ENCODE measurements at places on chromosomes 6 and 20.

DNA sequence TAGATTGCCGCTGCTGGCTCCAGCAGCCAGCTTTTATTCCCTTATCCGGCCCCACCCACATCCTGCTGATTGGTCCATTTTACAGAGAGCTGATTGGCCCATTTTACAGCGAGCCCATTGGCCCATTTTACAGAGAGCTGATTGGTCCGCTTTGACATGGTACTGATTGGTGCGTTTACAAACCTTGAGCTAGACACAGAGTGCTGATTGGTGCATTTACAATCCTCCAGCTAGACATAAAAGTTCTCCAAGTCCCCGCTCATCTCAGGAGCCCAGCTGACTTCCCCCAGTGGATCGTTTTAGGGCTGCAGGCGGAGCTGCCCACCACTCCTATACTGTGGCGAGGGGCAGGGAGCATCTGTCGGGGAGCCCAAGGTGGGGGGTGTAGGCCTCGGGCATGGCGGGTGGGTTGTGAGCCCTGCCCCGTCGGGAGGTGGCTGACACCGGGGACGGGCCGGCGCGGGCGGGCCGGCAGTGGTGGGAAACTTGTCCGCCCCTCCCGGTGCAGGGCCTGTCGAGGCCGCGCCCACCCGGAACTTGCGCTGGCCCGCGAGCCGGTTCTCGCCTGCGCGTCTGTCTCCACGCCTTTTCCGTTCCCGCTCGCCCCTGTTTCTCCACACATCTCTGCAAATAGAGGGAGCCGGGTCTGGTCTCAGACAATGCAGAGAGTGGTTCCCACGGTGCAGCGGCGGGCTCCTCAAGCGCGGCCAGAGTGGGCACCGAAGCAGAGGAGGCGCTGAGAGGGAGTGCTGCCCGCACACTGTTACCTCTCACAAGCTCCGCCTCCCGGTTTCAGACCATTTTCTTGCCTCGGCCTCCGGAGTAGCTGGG, 86.1 kb upstream of the STMND1 start:
- DNase-seq = no peak

DNA sequence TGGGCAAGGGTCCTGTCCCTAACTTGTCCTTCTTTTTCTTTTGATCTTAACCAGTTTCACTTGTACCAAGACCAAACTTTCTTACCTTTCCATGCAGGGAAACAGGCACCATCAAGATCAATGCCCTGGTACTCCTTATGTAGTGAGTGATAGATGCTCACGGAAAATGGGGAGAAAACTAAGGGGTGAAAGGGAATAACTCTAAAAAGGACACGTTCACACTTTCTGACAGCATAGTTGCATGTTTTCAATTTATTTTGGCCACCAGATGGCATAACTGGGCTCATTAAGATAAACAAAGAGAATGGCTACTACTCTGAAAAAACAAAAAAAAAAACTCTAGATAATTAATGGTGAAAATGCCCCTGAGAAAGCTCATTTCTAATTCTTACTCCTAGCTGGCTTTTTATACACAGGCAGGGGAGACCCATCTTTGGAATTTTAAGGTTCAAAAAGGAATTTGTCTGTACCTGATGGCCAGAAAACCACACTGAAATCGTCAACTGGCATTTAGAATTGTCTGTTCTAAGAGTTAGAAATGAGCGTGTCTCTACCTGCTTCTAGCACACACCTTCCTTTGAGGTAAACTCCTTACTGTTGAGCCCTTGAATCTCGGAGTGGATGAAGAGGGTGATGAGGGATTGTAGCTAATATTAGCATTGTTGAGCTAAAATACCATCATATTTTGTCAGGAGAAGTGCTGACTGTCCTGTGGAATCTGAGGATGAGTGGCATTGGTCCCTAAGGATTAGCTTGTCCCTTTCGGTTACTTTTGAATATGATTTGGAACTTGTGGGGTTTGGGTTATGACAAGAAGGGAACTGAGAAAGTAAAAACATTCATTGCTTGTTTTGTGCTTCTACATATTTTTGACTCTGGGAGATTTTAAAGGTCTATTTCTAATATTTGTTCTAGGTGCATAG, 62.2 kb upstream of the DDR1 start:
- no peak for DNase-seq

GRCh38 chr6:161164182-161164625, 109.7 kb downstream of the AGPAT4 start:
- DNase-seq = no peak

DNA sequence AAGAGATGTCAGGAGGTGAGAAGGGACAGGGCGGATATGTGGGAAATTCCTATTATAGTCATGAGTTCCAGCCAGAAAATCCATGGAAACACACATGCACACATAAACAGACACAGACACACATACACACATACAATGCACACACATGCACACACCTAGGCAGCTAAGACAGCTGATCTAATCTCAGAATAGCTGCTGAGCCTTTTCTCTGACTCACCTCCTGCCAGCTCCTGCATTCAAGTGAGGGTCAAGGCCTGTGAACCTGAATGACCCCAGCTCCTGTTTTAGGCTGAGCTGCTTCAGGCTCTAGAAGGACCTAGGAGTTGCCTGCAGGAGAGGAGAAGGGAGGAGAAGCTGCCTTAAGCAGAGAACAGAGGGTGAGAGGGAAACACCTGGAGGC, 21.6 kb upstream of the RAET1L start:
- no peak for DNase-seq

- DNase-seq = no peak
These were observed 34.7 kb downstream of the KAT14 start for GRCh38 chr20:18172379-18172778.

- no peak for DNase-seq
These were observed 29.0 kb downstream of the HNF4A start for GRCh38 chr20:44384423-44385027.

DNA sequence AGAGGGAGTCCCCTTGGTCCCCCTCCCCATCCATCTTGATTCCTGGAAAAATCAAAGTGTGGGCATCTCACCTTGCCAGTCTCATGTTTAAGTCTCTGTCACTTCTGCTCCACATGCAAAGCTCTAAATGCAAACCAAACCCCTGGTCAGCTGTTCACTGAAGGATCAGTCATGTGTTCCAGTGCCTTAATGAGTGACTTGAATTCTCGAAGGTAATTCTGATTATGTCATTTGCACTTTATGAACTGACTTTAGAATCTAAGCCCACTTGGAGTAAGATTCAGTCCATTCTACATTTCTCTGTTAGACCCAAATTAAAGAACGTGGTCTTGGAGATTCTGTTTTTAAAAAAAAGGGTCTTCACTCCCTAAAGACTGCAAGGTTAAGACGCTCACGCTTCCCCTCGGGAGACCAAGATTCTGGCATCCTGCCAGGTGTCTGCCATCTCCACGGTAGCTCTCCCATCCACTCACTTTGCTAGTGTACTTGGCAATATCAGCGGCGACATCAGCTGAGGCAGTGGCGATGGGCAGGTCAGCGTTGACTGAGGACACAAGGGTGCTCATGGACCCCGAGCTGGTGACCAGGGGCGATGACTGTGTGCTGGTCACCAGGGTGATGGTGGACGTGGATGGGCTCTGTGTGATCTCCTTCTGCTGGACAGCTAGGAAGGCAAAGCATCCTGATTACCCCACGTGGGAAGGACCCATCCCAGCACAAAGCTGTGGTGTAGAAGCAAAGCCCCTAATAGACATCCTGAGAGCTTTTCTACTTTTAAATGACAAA, 120.5 kb downstream of the ZMYND8 start:
- no peak for DNase-seq

GRCh38 chr6:137116807-137117206, 56.6 kb downstream of the IL22RA2 start:
- no peak for DNase-seq

- DNase-seq = no peak
These were observed 127.4 kb downstream of the CD24 start for GRCh38 chr6:106847116-106847515.

GRCh38 chr6:166473886-166474571, 91.3 kb upstream of the MPC1 start:
- DNase-seq = no peak

DNA sequence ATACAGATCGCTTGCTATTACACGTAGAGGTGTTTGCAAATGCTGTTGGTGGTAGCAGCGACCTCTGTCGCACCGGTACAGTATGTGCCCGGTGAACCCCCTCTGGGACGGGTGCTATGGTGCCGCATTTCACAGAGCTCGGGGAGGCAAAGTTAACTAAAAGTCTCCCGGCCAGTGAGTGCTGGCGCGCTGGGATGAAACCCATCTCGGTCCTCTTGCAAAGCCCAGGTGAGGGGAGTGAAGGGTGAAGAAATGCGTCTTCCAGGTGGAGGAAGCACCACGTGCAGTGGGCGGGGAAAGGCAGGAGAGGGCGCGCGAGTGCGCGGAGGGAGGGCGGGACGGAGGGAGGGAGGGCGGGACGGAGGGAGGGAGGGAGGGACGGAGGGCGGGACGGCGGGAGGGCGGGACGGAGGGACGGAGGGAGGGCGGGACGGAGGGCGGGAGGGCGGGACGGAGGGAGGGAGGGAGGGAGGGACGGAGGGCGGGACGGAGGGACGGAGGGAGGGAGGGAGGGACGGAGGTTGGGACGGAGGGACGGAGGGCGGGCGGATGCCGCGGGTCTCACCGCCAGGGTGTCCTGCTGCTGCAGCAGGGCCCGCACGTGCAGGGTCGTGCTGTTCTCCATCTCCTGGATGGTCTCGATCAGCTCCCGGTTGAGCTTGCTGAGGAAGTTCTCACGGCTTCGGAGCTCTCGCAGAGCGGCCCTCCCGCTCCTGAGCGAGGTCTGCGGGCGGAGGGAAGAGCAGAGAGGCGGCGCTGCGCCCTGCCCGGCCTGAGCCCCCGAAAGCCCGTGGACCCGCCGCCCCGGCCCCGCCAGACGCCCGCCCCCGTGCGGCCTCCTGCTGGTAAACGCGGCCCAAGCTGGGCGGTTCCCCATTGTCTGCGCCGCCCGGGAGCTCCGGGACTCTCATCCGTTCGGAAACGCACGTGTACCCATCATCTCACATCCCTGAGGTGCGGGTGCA, 11.7 kb downstream of the C20orf96 start:
- no peak for DNase-seq

DNA sequence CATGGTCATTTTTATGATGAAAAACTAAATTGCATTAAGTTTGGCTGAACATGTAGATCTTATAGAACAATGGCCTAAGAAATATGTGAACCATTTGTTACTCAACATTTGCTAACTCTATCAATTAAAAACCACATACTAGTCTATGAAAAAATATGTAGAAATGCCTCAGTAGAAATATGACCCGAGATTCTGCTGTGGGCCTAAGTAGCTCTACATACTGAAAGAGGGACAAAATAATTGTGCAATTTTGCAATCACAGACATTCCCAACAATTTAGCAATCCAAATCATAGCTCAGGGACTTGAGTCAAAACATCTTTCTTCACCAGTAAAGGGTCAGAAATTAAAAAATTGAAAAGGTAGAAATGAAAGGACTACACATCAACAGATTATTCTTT, 619.0 kb downstream of the FRK start:
- no peak for DNase-seq

DNA sequence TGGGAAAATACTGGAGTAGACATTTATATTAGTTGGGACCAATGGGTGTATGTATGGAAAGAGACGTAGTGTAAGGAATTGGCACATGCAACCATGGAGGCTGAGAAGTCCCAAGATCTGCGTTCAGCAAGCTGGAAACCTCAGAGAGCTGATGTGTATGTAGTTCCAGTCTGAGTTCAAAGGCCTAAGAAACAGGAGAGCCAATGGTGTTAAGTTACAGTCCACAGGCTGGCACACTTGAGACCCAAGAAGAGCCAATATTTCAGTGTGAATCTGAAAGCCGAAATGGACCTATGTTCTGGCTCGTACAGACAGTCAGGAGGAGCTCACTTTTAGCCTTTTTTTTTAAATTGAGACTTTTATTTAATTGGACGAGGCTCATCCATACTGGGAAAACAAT, 244.2 kb downstream of the CDKAL1 start:
- no peak for DNase-seq

DNA sequence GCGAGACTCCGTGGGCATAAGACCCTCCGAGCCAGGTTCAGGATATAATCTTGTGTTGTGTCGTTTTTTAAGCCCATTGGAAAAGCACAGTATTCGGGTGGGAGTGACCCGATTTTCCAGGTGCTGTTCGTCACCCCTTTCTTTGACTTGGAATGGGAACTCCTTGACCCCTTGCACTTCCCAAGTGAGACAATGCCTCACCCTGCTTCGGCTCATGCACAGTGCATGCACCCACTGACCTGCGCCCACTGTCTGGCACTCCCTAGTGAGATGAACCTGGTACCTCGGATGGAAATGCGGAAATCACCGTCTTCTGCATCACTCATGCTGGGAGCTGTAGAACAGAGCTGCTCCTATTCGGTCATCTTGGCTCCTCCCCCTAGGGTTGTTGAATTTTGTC, 307.7 kb upstream of the DEFB115 start:
- no peak for DNase-seq

GRCh38 chr6:102981490-102982015, 1588.0 kb downstream of the GRIK2 start:
- no peak for DNase-seq

- no peak for DNase-seq
These were observed 108.1 kb downstream of the ERMARD start for GRCh38 chr6:169859401-169859977.

DNA sequence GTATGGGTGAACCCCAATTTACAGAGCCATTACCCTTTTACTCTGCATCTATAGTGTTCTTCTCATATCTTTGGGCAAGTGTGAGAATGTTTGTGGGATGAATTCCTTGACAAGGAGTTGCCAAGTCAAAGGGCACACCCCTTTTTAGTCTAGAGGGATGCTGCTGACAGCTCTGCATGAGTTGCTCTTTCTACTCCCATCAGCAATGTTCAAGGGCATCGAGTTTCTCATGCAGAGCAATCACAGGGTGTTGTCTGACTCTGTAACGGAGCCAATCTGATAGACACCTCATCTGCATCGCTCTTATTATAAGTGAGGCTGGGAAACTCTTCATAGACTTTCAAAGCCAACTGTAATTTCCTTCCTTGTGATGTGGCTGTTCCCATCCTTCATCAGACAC, 77.4 kb downstream of the EDN3 start:
- DNase-seq = no peak

- no peak for DNase-seq
These were observed 123.0 kb downstream of the AIG1 start for GRCh38 chr6:143183666-143184065.
